ENCODE measurements at places on chromosomes 11 and 22.

GRCh38 chr11:128161436-128161835 lies 425.9 kb downstream of the ETS1 start:
- no peak for DNase-seq

DNA sequence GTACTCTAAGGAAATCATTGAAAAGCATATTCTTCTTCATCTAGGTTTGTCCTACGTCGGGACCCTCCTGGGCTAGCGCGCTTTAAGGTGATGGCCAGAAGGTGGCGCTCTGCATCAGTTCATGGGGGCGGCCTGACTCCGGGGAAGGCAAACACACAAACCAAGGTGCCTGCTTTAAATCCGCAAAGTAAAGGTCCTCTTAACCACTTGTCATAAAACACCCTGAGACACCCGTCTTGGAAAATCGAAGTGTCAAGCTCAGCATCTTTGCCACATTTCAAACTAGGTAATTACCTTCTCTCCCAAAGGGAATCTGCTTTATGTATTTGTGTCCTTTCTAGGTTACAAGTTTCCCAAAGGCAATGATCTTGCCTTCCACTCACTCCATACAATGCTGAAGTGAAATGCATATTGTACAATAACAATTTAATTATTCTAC lies 33.9 kb downstream of the LMO2 start:
- peak; percentile 81 for DNase-seq

DNA sequence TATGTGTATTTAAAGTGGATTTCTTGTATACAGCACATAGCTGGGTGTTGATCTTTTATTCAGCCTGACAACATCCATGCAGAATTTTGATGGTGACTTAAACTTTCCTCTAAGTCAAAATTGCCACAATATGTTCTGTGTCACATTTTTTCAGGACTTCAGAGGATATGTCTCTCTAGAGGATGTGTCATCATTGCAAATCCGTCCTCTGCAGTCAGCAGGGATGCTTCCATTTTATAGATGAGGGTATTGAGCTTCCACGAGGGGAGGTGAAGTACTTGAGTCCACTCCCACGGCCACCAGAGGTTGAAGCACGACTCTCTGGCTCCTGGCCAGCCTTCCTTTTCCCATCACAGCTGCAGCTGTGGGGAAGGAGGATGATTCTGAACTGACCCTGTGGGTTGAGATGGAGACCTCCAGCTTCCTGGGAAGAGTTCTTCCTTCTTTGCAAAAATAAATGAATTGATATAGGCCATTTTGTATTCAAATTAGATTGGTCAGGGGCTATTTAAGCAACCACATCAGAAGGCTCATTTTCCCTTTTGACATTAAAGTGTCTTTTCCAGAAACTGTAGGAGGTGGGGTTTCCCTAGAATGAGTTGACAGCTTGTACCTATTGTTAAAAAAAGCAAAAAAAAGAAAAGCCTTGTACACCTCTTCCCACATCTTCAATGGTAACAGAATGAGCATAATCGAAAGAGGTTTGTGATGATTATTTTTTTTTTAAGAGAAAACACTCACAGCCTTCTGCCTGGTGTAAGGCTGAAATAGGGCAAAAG lies 55.2 kb upstream of the MYEOV start:
- no peak for DNase-seq

DNA sequence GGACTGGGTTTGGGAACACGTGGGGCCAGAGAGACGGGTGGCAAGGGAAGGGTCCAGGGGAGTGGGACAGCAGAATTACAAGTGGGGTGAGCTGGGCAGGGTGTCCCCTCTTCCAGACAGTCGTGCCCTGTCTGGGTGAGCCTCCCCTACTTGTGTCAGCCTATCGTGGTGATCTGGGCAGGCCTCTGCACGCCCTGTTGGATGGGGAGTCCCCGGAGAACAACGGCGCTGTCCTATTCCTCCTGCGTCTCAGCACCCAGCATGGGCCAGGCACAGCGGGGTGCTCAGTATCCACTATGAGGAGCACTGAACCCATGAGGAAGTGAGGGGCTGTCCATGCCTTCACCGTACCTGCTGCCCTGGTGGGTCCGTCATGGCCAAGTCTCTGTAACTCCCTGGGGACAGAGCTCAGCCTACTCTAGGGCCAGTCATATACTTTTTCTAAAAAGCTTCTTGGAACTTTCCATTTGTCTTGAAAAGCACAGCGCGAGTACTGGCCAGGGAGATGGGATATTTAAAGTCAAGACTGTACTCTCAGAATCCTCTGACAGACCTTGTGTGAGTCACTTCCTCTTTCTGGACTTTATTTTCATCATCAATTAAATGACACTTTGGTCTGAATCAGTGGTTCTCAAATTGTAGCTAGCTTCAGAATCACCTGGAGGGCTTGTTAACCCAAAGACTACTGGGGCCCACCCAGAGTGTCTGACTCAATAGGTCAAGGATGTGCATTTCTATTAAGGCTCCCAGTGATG lies 81.7 kb upstream of the NECTIN1 start:
- no peak for DNase-seq
